ENCODE measurements at places on chromosomes 1 and 21.

DNA sequence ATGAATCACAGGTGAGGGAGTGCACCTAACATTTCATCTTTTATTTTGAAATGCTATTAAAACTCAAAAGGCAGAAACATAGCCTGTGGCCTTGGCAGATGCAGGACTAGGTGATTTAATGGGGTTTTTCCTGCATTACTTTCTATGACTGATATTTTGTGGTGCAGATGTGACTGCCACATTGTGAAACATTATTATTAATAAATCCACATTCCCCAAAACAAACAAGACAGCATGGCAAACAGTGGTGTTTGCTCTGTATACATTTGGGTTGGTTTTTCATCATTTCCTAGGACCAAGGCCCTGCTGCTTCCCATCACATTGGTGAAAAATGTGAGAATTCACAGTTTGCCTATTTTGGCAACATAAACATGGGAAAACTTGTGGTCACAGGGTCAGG lies 247.6 kb upstream of the SGIP1 start:
- no peak for DNase-seq

GRCh38 chr1:28595412-28596191 lies 3.5 kb downstream of the RAB42 start:
- DNase-seq = no peak

- no peak for DNase-seq
These were observed 4.9 kb downstream of the RD3 start for GRCh38 chr1:211487082-211487481.

DNA sequence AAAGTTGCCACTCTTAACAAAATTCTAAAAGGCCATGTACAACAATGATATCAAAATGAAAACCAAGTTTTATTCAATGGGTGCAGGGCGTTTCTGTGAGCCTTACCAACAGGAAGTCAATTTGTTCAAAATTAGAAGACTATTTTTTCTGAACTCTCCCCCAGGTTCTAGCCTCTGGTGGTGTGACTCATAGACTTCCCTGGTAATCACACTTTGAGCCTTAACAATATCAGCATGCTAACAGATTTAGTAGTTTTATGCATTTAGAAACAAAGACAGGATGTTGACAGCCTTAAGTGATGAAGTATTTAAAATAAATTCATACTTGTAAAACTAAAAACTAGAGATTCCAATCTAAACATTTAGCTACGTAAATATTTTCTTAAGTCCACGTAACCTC lies 88.4 kb downstream of the LRRC8C start:
- DNase-seq = no peak

- peak; percentile 38 for DNase-seq
These were observed 1.6 kb downstream of the B3GALT2 start for GRCh38 chr1:193184776-193185175.

- DNase-seq = peak; percentile 4
These were observed 21.1 kb downstream of the PAX7 start for GRCh38 chr1:18651713-18652112.

GRCh38 chr1:216175714-216176113 lies 247.5 kb downstream of the USH2A start:
- no peak for DNase-seq

DNA sequence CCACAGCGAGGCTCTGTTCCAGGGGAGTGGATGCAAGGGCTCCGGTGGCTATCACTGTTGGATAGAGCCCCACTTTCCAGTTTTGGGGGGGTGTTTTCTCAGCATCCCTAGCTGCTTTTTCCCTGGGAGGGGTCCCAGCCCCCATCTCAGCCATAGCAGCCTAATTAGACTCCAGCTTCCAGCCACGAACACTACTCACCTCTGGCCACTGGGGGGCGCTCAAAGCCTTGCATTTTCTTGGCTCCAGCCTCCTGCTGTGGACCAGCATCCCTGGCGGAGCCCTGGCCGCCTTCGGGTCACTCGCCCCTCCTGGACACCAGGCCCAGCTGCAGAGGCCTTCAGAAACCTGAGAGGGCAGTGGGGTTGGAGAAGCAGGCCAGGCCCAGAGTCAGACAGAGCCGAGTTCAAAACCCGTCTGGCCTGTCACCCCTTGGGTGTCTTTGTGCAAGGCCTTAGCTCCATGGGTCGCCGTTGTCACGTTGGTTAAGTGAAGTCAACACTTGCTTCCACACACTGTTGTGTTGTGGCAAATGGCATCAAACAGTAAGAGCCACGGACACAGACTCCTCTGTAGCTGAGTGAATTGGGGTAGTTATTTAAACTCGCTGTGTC lies 93.5 kb upstream of the ACTL8 start:
- DNase-seq = peak; percentile 13

GRCh38 chr21:31923756-31924155 lies 50.9 kb downstream of the HUNK start:
- DNase-seq = no peak

- DNase-seq = no peak
These were observed 13.6 kb upstream of the FAM89A start for GRCh38 chr1:231053493-231054162.

GRCh38 chr1:25187077-25187476 lies 45.2 kb downstream of the SYF2 start:
- no peak for DNase-seq

DNA sequence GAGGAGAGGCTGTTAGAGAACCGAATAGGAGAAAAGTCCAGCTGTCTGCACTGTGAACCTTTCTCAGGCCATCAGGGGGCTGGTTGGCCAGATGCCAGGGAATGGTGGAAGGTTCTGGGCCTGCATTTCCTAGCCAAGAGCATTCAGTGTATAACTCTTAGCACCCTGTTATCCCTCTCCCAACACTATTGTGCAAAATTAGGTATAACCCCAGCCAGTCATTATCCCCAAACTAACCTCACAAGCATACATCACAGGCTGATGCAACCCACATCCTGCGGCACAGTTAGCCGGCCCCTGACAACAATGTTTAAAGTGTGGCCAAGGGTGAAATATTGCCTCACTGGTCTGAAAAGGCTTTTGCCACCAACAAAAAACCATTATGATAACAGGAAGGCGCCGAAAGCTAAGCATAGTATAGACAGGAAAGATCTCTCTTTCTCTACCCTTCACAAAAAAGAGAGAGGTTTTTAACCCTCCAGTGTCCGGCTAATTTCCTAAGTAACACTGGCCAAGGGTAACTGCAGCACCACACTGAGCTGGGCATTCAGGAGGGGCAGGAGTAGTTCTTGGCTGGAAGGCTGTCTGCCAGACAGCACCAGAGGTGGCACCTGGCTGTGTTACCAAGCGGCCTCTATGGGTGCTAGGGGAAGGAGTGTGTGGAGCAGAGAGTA lies 77.3 kb upstream of the BCAR3 start:
- no peak for DNase-seq

GRCh38 chr21:41142051-41142795 lies 25.7 kb upstream of the BACE2 start:
- peak; percentile 49 for DNase-seq

GRCh38 chr1:236489710-236490377 lies 33.9 kb upstream of the LGALS8 start:
- peak; percentile 11 for DNase-seq

- no peak for DNase-seq
These were observed 189.9 kb downstream of the ZC3H11B start for GRCh38 chr1:219422811-219423598.

DNA sequence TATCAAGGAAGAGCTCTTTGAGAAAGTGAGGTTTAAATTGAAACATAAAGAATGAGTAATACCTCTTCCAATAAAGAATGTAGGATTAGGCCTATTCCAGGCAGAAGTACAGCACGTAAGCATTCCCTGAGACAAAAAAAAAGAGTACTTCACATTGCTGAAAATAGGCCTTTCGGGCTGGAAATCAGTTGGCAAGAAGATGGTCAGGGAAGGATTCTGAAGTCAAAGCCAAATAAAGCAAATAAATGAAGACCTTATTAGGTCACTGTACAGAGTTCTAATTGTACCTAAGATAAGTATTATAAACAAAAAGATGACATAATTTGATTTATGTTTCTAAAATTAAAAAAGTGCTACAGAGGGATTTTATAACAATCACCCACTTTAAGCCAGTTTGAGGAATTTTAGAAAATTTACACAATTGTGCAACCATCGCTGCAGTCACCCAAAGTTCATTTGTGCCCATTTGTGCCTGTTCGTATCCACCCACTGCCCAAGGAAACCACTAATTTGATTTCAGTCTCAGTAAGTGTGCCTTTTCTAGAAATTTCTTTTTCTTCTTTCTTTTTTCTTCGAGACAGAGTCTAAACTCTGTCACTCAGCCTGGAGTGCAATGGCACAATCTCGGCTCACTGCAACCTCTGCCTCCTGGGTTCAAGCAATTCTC lies 58.6 kb downstream of the FMO4 start:
- no peak for DNase-seq

DNA sequence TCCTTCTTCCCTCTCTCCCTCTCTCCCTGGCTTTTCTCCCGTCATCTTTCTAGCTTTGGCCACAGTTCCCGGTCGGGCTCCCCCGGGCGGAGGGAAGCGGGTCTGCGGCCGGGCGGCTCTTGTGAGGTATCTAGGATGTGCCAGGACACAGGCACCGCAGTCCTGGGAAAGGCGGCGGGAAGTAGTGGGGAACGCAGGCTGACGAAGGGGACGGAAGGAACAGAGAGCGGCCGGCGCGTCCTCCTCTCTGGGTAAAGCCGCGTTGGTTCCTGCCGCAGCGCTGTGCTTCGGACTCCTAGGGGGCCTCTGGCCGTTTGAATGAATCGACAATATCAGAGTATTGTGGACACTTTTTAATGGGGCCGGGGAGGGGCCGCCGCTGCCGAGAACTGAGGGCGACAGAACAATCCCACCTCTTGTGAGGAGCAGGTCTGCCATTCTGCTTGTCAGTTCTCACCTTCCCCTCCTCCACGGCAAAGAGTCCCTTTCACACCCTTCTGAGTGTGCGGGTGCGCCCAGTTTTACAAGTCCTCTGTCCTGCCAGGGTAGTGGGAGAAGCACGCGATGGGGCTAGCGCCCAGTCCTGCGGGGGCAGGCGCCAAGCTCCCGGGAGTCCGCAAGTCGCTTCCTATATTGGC lies 1.2 kb upstream of the LHX9 start:
- DNase-seq = peak; percentile 41
